ENCODE measurements at places on chromosomes 11 and 22.
A peak's percentile ranks its signal among the peaks of the same experiment; 100 is the strongest.

DNA sequence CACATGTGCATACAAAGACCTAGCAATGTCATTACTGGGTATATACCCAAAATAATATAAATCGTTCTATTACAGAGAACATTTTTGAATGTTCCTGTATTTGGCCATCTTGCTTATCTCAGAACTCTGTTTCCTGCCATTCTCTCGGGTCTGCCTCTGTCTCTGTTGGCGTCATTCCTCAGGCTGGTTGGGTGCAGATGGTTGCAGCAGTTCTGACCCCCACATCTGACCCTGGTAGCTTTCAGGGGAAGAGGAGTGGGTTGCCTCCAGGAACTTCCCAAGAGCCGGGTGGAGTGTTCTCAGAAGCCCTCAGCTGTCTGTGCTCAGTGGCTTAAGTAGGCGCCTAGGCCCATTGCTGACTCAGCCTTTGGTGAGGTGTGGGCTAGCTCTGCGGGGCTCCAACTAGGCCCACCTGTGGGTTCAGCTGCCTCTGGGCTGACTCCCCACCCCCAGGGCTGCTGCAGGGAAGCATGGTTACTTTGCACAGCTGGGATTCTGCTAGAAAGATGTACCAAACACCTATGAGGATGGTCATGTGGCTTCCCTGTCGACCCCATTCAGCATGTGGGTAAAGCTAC lies 114.0 kb downstream of the TBC1D22A start:
- no peak for DNase-seq

GRCh38 chr11:2399488-2400068 lies 972 bp upstream of the TSSC4 start:
- DNase-seq = peak; percentile 58

- DNase-seq = no peak
These were observed 62.5 kb upstream of the RRM1 start for GRCh38 chr11:4032097-4032496.

GRCh38 chr11:68327586-68328370 lies 15.4 kb downstream of the LRP5 start:
- no peak for DNase-seq
